Pancreas (tissue), 10 donors: ENCODE measurements at places on chromosomes 3 and 15. TPM values are rescaled to one million over a fixed set of nuclear protein-coding genes. Genes with fewer than 3 reads are reported as not detected.

ACTRT3 gene
- 0.49 TPM for polyA plus RNA-seq

RASGRF1 gene
- polyA plus RNA-seq, result 8.4 TPM

CAND2 gene
- polyA plus RNA-seq, result 6.2 TPM

SPINK8 gene
- polyA plus RNA-seq, result not detected
